Foreskin keratinocyte (primary cell): ENCODE measurements at places on chromosomes 1 and 21. TPM values are rescaled to one million over a fixed set of nuclear protein-coding genes. Genes with fewer than 3 reads are reported as not detected.

DNA sequence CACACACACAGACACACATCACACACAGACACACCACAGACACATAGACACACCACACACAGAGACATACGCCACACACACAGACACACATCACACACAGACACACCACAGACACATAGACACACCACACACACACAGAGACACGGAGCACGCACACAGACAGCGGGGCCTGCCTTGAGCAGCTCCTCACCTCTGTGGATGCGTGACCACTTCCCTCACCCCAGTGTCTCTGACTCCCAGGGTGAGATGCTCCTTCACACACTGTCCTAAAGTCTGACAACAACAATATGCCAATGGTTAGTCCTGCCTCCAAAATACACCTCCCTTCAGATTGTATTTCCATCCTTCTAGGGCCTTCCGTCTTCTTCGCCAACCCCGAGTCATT is 48.2 kb downstream of the IER5 start:
- no peak for DNase-seq

The CLCA4 gene
- total RNA-seq: 0.07 TPM in 1 of 2 replicates, not detected in the other

The TINAGL1 gene
- 167 and 194 TPM in 2 replicates for total RNA-seq

The LIPI gene
- not detected in 2 replicates for total RNA-seq
